ENCODE measurements at places on chromosomes 3 and 15. TPM values are rescaled to one million over a fixed set of nuclear protein-coding genes. Genes with fewer than 3 reads are reported as not detected.
A peak's percentile ranks its signal among the peaks of the same experiment; 100 is the strongest.

- DNase-seq = no peak
Measured at GRCh38 chr15:72307026-72307425, 12.9 kb downstream of the CELF6 start.

Gene ALDH1A3
- total RNA-seq = 52.1 TPM

GRCh38 chr3:71008350-71008935, 575.1 kb downstream of the FOXP1 start:
- DNase-seq = no peak

GRCh38 chr3:169103951-169104941, 559.3 kb downstream of the MECOM start:
- DNase-seq = no peak

DNA sequence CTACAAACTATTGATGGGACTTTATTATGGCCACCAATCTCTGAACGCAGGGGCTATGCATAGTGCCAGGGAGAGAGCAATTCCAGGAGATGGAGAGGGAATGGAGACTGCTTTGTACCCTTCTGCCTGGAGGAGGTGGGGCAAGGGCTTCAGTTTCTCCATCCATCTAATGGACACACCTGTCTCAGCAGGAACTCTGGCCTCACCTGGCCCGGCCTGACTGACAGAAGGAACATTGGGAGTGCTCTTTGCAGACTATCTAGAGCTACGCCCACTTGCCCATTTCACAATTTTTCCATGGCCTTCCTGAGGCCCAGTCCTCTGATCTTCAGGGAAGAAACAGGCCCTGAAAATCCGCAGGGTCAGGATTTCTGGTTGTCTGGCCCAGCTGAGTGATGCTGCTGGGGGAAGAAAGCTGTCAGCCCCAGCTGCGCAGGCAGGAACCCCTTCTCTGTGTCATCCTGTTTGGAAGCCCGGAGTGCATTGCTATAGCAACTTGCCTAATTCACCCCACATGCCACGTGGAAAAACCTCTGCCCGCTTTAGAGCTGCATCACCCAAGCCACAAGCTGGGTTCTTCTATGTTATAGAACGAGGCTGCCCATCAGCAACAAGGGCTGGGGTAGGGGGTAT, 6.4 kb downstream of the ITGA11 start:
- no peak for DNase-seq

- DNase-seq = no peak
Measured at GRCh38 chr3:64599651-64600050, 88.1 kb downstream of the ADAMTS9 start.

DNA sequence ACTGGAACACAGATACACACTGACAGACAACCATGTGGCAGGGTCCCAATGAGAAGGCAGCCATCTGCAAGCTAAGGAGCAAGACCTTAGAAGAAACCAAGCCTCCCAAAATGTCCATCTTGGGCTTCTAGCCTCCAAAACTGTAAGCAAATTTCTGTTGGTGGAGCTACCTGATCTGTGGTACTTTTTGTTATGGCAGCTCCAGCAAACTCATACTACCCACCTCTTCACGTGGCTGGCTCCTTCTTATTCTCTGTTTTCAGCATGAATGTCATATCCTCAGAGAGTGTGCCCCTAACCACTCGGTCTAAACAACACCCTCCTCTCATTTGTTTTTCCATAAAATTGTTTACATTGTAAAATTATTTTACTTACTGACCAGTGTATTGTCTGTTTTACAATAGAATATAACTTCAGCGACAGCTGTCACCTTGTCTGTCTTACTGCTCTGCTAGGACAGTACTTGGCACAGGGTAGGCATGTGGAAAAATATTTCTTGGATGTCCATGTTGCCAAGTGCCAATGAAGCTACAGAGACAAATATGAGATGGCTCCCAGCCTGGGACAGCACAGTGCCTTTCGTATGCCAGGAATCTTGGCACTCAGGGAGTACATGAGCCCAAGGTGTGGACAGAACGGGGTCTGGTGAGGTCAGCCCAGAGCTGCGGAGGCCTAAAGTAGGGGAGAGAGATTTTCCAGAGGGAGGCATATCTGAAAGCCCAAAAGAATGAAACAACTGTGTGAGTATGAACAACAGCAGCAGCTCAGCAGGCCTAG, 17.4 kb upstream of the SLC25A36 start:
- no peak for DNase-seq

- no peak for DNase-seq
Measured at GRCh38 chr3:100184948-100185570, 70.8 kb upstream of the FILIP1L start.

GRCh38 chr3:45178183-45179023, 32.2 kb upstream of the CDCP1 start:
- DNase-seq = no peak

DNA sequence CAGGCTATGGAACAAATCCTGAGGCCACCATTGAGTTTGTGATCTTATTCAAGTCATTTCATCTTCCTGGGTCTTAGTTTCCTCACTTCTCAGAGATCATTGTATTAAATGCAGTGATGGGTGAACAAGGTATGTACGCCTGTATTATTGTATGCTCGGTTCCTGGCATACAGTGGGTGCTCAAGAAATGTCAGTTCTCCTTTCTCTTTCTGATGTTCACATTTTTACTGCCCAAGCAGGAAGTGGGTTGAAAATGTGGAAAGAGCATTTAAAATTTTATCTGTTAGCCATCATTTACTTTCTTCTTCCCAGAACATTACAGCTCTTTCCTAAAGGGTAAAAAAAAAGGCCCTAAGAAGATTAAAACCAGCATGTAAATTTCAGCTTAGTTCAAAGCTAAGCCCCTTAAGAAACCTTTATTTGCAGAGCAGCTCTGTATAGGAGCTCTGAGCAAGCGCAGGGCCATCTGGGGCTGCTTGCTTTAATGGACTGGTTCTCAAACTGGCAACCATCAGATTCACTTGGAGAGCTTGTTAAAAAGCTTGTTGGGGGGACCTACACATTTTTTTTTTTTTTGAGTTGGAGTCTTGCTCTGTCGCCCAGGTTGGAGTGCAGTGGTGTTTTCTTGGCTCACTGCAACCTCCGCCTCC, 179.4 kb downstream of the CHST2 start:
- DNase-seq = no peak

DNA sequence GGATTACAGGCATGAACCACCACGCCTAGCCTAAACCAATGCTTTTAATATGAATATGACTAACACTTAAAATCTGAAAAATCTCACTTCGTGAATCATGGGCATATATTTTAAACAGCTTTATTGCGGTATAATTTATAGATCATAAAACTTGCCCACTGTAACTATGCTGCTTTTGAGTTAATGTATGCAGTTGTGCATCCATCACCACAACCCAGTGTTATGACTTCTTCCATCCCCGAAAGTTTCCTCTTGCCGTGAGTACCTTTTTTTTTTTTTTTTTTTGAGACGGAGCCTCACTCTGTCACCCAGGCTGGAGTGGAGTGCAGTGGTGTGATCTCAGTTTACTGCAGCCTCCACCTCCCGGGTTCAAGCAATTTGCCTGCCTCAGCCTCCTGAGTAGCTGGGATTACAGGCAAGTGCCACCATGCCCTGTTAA, 7.1 kb downstream of the KAT2B start:
- no peak for DNase-seq

GRCh38 chr3:57918123-57918837, 89.9 kb upstream of the FLNB start:
- DNase-seq = no peak

DNA sequence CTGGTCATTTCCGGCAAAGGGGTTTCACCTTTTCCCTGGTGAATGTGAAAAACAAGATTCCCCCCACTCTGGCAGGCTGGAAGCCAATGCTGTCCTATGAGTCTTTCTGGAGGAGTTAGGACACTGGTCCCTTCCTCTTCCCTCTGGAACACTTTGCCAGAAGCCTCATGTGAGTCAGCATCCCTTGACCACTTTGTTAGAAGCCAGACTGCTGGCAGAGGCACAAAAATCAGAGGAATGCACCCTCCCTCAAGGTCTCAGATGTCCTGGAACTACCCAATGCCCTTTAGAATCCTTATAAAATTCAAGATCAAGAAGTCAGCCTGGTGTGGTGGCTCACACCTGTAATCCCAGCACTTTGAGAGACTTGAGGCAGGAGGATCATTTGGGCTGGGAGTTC, 26.6 kb downstream of the ITGB5 start:
- peak; percentile 82 for DNase-seq

Gene TLR9
- total RNA-seq = 0.04 TPM

DNA sequence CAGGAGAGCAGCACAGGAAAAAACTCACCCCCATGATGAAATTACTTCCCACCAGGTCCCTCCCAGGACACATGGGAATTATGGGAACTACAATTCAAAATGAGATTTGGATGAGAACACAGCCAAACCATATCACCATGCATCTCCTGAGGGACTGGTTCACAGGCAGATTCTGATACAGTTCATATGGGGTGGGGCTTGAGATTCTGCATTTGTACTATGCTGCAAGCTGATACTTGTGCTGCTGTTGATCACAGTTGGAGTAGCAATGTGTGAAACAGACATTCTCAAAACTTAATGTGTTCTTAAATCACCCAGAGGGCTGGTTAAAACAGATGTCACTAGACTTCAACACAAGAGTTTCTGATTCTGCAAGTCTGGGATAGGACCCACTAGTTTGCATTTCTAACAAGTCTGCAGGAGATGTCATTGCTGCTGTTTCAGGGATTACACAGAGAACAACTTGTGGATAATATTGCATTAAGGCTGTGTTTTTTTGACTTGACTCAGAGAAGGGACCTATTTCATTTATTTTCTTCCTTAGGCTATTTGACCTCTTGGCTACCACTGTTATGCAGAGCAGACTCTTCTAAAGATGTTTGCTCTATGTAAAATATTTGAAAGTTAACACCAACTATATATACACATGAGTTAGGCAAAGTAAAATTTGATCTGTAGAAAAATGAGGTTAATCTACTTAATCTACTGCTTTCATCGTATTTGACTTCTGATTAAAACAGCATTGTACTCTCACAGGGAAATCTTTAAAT, 194.2 kb upstream of the CNTN3 start:
- DNase-seq = no peak

- DNase-seq = no peak
Measured at GRCh38 chr3:149678351-149678950, 20.6 kb upstream of the WWTR1 start.

DNA sequence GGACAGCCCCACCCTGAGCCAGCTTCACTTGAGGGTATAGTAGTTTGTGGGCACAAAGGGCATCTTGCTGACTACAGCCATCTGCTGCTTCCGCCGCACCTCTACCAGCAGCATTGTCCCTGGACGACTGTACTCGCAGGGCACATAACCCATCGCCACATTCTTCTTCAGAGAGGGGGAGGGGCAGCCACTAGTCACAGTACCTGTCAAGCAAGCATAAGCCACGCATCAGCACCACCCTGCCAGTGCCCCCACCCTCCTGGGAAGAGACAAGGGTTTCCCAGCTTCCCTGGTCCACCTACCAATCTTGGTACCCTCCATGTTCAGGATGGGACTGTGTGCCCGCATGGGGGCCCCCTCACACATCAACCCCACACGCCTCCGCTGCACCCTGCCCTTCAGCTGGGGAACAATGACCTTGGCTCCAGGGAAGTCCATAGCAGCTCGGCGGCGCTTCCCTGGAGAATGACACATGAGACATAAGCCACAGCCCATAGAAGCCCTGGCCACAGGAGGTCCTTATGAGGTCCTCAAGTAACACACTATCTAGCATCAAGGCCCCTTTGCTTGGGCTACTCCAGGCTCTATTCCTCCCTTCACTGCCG, 4.7 kb downstream of the AMT start:
- DNase-seq = no peak

DNA sequence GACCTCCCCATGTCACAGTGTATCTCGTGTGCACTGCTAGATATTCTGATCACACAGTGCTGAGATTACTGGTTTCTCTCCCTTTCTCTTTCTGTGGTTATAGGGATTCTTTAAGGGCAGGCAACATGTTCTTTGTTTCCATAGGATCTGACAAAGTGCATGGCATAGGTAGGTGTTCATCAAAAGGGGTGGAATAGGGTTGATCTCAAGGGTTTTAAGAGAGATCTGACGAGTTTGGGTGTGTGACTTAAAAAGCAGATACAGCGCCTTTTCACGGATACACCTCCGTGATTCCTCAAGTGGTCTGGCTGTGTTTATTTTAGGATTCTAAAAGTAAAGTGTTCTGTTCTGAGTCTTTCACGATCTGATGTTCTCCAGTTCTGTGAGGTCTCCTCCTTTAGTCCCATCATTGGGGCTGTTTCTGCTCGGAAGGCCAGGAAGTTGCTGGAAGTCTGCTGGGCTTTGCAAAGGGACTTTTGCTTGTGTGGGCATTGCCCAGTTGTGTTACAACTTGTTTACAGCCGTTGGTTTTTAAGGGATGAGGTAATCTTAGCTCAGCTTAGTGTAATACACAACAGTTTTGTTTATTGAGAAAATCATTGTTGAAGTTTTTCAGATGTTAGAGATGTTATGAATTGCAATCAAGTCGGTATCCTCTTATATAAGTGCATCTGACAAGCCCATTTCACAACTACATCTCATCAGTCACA, 34.8 kb downstream of the IGF1R start:
- no peak for DNase-seq

Gene TMOD2
- total RNA-seq = 5.9 TPM

DNA sequence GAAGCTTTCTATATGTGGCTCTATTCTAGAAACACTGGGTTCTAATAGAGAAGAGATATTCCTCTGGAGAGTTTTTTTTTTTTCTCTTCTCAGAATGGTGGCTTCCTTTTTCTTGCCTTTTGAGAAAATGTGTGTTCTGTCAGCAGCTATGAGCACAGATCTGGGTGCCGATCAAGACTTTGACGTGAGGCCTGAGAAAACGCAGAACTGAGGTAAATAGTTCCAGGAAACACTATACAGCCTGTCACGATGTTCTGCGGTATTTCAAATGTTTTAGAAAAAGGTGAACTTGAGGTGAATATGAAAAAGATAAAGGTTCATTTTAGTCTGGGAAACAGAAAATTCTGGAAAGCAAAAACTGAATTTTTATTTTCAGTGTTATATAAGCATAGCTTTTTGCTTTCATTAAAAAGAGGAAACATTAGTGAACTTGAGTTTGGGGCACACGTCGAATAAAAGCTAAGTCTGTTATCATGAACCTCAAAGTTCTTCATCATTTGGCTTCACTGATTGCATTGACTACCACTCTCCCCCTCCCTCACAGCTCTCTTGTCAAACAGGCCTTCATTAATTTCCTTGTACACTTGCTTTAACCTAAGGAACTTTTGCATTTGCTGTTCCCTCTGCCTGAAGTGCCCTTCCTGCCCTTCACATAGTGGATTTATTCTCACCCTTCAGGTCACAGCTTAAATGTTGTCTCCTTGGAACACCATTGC, 265.1 kb downstream of the NFKBIZ start:
- no peak for DNase-seq

Gene DAPK2
- total RNA-seq = 3.2 TPM

- no peak for DNase-seq
Measured at GRCh38 chr3:179236669-179237301, 14.1 kb downstream of the KCNMB3 start.

Gene GLT8D1
- 76.6 TPM for total RNA-seq

GRCh38 chr3:156489462-156489911, 65.4 kb downstream of the SSR3 start:
- peak; percentile 68 for DNase-seq

Gene TRH
- total RNA-seq = not detected
